Smooth muscle cell of the coronary artery (primary cell): ENCODE measurements at places on chromosomes 2 and 18. TPM values are rescaled to one million over a fixed set of nuclear protein-coding genes. Genes with fewer than 3 reads are reported as not detected.

Gene SERPINB7
- 4.7 TPM in 1 of 2 replicates, not detected in the other for total RNA-seq

Gene DSG4
- total RNA-seq = not detected in 2 replicates

Gene OR6B2
- not detected in 2 replicates for total RNA-seq

Gene SLC5A7
- total RNA-seq = not detected in 2 replicates

Gene FAM124B
- total RNA-seq = 0.08 and 0.12 TPM in 2 replicates

Gene ANKRD23
- 0.53 and 1.4 TPM in 2 replicates for total RNA-seq

Gene AFG3L2
- 29.3 and 37.1 TPM in 2 replicates for total RNA-seq

Gene REEP1
- under 0.01 TPM in 1 of 2 replicates, not detected in the other for total RNA-seq

Gene OXER1
- under 0.01 TPM in 2 replicates for total RNA-seq

Gene MAIP1
- 14.7 and 15.7 TPM in 2 replicates for total RNA-seq

Gene LIMS3
- total RNA-seq = 1.8 and 8.4 TPM in 2 replicates

Gene CPS1
- total RNA-seq = 11.1 and 28.2 TPM in 2 replicates

Gene GLI2
- total RNA-seq = 1.1 and 6.1 TPM in 2 replicates

Gene BCL11A
- total RNA-seq = 0.08 and 0.12 TPM in 2 replicates

Gene BUB1
- 1.3 and 9.5 TPM in 2 replicates for total RNA-seq
